ENCODE measurements at places on chromosomes 5 and 9.
A peak's percentile ranks its signal among the peaks of the same experiment; 100 is the strongest.

GRCh38 chr5:174436750-174437149 lies 287.6 kb upstream of the MSX2 start:
- DNase-seq, result no peak

- DNase-seq, result no peak
These were observed 126.4 kb downstream of the CRB2 start for GRCh38 chr9:123482295-123482968.

DNA sequence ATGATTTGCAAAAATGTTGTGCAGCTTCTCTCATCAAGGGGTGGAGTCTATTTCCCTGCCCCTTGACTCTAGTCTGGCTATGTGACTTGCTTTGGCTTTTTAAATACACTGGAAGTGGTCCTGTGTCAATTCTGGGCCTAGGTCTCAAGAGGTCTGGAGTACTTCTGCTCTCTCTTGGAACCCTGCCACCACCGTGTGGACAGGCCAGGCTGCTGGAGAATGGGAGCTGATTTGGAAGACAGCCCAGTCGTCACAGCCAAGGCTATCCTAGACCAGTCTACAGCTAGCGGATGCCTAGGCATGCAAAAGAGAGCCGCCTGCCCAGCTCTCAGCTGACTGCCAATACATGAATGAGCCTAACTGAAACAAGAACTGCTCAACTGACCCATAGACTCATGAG lies 56.7 kb upstream of the CLINT1 start:
- peak; percentile 97 for DNase-seq

DNA sequence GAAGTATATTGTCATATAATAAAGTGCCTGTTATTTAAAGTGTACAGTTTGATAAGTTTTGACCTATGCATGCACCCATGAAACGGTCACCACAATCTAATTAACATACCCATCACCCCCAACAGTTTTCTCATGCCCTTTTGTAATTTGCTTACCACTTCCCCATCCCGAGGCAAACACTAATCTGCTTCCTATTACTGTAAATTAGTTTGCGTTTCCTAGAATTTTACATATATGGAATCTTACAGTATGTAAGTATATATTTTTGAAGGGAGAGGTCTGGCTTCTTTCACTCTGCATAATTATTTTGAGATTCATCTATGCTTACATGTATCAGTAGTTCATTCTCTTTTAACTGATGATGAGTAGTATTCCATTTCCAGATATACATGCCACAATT lies 56.5 kb downstream of the AMBP start:
- no peak for DNase-seq

DNA sequence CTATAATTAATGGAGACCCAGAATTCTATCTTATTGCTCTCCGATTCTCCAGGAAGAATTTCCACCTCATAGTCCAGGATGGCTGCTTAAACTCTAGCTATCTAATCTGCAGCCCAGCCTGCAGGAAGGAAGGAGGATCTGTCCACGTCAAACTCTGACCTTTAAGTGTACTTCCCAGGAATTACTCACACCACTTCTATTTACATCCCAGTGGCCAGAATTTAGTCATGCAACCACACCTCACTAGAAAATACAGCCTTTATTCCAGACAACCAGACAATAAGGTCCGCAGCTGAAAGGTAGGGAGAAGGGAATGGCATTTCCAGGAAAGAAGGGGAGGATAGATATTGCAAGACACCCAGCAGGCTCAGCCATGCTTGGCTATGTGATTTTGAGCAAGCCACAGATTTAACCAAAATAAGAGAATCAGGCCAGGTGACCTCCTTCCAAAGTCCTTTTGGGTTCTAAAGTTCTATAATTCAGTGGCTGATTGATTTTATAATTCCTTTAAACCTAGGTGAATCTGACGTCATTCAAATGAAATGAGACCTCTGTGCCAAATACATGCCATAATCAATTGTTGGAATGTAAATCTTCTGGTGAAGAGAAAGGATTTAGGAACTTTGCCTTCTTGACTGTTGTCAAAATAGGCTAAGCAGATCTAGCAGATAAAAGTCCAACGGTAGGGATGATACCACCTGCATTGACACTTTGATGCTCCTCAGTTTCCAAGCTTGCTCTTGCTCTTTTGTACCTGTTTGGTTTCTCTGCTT lies 3.7 kb upstream of the DENND1A start:
- no peak for DNase-seq

DNA sequence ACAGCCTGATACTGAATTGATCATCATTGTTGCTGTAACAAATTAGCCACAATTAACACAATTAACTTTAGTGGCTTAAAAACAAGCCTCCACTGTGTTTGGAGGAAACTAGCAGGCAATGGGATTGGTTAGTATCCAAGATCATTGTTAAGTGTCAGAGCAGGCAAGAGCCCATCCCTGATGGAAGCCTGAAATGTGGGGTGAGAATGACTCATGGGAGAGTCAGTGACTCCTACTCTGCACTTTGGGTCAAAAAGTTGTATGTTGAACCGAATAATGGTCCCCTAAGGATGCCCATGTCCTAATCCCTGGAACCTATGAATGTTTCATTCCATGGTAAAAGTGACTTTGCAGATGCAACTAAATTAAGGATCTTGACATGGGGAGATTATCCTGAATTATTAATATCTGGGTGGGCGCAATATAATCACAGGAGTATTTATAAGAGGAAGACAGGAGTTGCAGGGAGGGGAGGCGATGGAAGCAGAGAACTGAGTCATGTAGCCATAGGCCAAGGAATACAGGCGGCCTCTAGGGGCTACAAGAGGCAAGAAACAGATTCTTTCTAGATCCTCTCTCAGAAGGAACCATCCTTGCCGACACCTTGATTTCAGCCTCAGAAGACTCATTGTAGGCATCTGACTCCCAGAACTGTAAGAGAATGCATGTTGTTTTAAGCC lies 28.8 kb downstream of the ALG2 start:
- no peak for DNase-seq
